T-helper 22 cell (primary cell): ENCODE measurements at places on chromosomes 11 and 22.

DNA sequence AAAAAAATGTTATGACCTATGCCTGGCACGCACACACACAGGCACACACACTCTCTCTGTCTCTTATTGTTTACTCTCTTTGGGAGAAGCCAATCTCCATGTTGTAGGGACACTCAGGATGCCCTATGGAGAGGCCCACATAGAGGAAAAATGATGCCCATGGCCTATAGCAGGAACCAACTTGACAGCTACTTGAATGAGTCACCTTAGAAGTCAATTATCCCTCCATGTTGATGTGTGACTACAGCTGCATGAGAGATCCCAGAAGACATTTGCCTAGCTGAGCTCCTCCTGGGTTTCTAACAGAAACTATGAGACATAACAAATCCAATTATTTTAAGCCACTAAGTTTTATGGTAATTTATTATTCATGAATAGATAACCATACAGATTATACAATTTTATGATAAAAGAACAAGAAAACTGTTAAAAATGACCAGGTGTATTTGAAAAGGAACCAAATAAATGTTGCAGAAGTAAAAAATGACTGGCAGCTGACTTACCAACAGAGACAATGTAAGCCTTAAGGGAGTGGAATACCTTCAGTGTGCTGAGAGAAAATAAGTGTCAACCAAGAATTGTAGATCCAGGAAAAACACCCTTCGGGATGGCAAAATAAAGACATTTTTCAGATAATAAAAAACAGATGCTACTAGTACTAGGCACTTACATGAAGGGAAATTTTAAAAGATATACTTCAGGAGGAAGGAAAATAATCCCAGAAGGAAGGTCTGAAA is 403.7 kb upstream of the SYN3 start:
- DNase-seq, result no peak

DNA sequence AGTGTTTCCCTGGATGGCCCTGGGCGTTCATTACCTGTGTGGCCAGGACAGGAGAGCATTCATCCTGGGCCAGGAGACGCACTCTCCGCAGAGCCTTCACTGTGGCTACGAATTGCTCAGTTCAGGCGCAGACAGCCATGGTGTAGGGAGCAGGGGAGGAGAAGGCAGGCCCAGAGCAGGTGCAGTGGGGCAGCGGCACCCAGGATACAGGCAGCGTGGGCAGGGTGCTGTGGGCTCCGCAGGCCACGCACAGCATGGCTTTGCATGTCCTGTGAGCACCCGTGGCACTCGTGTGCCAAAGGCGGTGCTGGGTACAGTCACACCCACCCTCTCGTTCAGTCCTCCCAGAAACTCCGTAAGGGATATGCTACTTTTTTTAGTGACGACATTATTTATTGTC is 124.2 kb upstream of the B3GAT1 start:
- DNase-seq, result no peak

DNA sequence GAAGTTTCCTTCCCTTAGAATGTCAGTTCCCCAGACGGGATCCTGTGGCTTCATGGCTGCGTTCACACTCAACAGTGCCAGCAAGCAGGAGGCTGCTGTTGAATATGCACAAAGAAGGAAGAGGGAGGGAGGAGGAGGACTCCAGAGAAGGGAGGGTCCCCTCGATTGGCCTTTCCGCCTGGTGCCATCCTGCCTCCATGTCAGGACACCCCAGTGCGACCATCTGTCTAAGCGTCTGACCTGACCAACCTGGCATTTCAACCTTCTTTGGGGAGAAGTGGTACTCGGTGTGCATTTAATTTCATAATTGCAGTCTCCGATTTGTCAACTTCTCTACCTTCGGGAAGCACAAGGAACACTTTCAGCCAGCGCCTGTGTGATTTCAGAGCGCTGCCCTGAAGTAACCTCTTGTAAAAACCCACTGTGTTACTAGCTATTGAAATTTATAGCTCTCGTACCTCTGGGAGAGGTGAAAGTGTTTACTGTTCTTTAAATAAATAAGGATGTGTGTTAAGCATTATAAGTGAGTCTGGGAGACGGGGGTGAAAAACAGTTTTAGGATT is 1491.9 kb downstream of the TBC1D22A start:
- no peak for DNase-seq

GRCh38 chr11:16096336-16096735 is 260.0 kb downstream of the SOX6 start:
- no peak for DNase-seq

DNA sequence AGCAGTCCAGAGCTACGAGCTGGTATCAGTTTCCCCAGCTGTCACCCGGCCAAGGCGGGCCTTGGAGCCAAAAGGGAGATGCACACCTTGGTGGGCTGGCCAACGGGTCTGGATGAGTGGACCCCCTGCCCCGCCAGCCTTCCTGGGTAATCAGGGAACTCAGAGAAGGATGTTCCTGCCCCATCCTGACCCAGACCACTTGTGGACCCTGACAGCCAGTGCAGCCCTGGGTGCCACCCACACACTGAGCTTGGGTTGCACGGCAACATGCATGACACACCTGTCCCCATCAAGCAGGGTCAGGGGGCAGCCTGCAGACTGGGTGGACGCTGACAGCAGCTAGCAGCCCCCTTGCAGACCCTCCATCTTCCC is 8.6 kb downstream of the SLC25A1 start:
- DNase-seq, result no peak

GRCh38 chr11:15905366-15906104 is 450.8 kb downstream of the SOX6 start:
- DNase-seq, result no peak
